Occipital lobe (tissue), 3 donors: ENCODE measurements at places on chromosomes 4 and X.

DNA sequence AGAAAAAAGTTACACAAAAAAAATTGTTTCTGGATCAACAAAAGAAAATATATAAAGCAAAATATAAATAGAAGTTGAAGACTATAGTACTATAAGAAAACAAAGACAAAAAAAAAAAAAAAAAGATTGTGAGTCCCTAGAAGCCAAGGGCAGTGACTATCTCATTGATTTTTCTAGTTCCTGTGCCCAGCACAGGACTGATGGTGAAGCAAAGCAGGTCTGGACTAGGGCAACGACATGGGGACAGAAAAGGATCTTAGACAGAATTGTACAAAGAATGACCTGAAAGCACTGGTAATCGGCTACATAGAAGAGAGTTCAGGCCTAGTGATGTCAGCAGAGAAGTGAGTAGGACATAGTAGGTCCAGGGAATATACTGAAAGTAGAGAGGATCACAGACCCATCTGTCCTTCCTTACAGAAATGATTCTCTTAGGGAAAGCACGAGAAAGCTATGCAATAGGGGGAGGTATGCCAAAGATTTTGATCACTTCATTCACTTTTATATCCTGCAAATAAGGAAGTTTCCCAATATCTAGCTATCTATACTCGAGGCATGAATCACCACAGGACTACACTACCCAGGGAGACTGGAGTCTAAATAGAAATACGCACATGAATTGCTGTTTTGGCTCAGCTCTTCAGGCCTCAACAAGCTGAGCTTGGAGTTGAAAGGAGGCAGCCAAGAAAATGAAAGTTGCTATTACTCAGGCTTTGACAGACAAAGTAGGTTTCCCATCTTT is 230.9 kb upstream of the GPC4 start:
- no peak for DNase-seq

DNA sequence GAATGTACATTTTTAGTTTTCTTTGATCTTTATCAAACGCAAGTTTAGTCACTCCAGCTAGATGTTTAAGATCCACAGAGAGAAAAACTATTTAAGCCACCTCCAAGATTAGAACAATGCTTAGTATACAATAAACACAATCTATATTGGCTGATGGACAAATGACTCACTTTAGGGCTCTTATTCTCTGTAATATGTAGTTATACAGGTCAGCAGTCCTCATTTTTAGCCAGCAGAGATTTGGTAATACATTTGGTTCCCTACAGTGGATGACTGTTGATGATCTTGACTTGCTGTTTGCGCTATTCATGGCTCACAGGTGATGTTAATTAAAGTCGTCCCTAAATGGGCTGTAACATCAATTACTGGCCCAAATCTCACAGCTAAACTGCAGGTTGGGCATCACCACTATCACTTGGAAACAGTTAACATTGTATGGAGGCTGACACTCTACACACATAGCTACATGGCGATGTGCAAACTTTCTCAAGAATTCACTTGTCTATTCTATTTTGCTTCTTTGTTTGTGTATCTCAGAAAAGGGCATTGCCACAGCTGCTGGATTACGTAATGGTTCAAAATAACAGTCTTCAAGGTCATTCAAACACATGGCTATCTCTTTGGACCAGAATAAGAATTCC is 11.8 kb upstream of the DTHD1 start:
- no peak for DNase-seq

DNA sequence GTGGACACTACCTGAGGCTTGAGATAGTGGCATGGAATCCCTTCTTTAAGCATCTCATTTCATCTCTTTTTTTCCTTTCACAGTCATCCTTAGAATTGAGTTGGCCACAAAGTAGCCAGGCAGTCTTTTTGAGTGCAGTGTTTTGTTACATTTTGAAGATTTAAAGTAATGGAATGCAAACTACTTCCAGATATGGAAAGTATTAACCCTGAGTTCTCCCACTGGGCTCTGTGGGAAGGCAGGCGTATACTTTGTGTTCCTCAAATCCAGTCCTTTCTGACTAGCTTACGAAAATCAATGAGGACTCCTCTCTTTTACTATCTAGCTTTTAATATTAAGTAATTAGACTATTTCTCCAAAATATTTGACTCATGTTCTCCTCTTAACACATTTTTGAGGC is 29.9 kb downstream of the PCDH10 start:
- DNase-seq = no peak

DNA sequence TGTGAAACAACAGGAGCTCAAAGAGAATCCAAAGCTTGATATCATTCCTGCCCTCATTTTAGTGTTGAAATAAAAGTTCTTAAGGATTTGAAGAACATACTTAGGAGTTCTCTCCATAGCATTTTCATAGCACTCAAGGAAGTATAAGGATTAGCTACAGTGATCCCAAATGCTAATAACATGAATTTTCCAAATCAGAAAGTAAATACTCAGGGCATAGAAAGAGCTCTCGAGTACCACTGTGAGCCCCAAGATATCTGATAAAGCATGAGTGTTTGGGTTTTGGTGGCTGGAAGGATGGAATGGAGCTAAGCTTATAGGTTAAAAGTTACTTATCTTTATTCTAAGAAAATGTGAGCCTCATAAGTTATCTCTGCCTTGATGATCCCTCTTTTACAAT is 584.9 kb downstream of the KCNIP4 start:
- no peak for DNase-seq

- DNase-seq = no peak
Observed at GRCh38 chr4:3250956-3251690, 2.2 kb downstream of the MSANTD1 start.

GRCh38 chr4:85715991-85716737 is 241.2 kb downstream of the ARHGAP24 start:
- DNase-seq = no peak

GRCh38 chrX:130682990-130683389 is 220.0 kb downstream of the ENOX2 start:
- DNase-seq = no peak

- no peak for DNase-seq
Observed at GRCh38 chr4:143405075-143405730, 68.5 kb downstream of the GAB1 start.

GRCh38 chr4:153140294-153140693 is 63.9 kb upstream of the TRIM2 start:
- DNase-seq = no peak

GRCh38 chr4:78058591-78059523 is 1.7 kb downstream of the FRAS1 start:
- no peak for DNase-seq
